Stimulated activated CD8-positive, alpha-beta memory T cell treated with anti-CD3 and anti-CD28 coated beads, Interleukin-4, amount 100 ng/mL, for 4 hours (primary cell): ENCODE measurements at places on chromosomes 6 and 20.

GRCh38 chr6:128249429-128249828, 271.0 kb downstream of the PTPRK start:
- no peak for DNase-seq

DNA sequence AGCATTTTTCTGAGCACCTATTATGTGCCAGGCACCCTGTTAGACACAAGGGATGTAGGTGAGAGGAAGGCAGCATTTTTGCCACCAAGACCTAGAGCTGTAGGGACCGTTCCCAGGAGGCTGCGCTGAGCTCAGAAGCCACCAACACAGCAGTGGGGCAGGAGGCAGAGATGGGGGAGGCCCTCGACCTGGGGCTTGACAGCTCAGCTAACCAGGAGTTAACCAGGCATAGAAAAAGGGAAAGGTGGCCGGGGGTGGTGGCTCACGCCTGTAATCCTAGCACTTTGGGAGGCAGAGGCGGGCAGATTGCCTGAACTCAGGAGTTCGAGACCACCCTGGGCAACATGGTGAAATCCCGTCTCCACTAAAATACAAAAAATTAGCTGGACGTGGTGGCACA, 29.5 kb downstream of the KIF25 start:
- DNase-seq: no peak

DNA sequence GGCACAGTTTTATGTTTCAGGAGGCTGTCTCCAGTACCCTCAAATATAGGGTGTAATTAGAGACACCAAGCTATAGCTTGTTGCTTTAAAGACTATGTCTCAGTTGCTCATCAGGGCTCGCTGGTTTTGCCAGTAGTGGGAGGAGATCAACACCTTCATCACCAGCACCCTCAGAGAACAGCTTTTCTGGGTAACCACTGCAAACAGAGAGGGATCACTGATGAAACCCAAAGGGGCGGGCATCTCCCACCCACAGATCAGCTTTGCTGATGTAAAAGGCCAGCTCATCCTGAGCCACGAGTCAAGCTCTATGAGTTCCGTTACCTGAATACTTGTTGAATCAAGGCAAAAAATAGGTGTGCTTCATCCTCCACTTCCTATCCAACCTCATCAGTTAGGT, 187.7 kb downstream of the AIG1 start:
- no peak for DNase-seq

- DNase-seq: no peak
These were observed 25.1 kb upstream of the TRIM26 start for GRCh38 chr6:30238178-30238795.

- no peak for DNase-seq
These were observed 644 bp downstream of the KIZ start for GRCh38 chr20:21126581-21126870.

GRCh38 chr6:98627129-98627775, 207.1 kb upstream of the POU3F2 start:
- no peak for DNase-seq

GRCh38 chr20:19760371-19760721, 2.3 kb downstream of the RIN2 start:
- DNase-seq: no peak

DNA sequence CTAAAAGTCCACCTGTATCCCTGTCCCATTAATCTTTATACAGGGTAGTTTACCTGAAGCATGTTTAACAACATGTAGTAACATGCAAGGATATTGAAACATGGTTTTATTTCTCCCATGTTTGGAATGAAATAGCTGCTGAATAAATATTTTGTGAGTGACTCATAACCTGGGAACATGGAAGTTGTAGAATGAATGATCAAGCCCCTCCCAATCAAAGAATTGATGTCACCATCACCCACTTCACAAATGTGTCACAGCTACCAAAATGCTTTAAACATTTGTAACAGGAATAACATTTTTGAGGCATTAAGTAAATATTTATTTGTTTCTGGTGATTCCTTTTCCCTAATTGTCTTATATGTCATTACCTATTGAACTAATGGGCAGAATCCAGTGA, 58.9 kb upstream of the TNFAIP3 start:
- DNase-seq: no peak

GRCh38 chr6:572596-573265, 84.2 kb downstream of the HUS1B start:
- no peak for DNase-seq

GRCh38 chr20:57900226-57900905, 190.6 kb upstream of the PMEPA1 start:
- DNase-seq: no peak

GRCh38 chr6:44270526-44271405, 516 bp downstream of the TMEM151B start:
- no peak for DNase-seq

GRCh38 chr6:136772685-136773472, 19.4 kb downstream of the MAP3K5 start:
- DNase-seq: no peak

DNA sequence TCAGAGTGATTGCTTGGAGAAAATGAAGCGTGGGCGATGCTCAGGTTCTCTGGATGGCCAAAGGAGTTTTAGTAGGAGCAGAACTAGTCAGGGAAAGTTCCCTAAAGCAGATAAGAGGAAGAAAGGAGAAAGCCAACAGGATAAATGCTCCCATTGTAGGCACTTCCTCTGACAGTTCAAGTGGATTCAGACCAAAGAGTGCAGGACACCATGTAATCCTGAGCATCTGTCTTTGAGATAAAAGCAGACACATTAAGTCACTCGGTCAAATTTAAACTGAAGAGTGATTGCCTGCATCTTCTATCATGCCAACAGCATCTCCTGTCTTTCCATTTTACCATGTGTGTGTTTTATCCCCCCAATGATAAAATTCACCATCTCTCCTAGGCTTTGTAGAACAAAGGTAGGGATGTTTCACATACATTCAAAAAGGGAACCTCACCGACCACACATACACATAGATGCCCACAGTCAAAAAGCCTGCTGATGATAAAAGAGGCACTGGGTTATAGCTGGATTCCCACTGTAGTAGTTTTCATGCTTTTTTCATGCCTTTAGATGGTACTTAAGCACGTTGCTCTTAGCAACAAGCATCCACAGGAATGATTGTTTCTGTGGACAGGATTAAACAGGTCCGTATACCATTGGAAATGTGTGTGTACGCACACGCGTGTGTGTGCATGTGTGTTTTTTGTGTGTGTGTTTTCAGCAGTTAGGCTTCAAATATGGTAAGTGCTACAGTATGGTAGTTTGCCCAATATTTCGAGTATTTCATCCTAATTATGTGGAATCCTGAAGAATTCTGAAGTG, 7.0 kb downstream of the GRIK2 start:
- no peak for DNase-seq

DNA sequence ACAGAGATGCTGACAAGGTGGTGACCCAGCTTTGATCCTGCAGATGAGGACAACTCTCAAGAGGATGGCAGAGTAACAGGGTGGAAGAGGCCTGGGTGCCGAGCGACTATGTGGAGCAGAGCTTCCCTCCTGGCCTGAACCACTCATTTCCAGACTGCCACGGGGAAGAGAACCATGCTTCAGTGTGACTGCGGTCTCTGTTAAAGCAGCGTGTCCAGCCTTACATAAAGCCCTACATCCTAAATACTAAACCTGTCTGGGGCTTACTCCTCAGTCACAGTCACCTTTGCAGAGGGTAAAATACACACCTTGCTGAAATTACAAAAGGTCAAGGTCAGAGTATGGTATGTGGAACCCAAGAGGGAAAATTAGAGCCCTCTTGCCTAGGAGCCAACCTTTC, 312.9 kb downstream of the CDC5L start:
- no peak for DNase-seq

DNA sequence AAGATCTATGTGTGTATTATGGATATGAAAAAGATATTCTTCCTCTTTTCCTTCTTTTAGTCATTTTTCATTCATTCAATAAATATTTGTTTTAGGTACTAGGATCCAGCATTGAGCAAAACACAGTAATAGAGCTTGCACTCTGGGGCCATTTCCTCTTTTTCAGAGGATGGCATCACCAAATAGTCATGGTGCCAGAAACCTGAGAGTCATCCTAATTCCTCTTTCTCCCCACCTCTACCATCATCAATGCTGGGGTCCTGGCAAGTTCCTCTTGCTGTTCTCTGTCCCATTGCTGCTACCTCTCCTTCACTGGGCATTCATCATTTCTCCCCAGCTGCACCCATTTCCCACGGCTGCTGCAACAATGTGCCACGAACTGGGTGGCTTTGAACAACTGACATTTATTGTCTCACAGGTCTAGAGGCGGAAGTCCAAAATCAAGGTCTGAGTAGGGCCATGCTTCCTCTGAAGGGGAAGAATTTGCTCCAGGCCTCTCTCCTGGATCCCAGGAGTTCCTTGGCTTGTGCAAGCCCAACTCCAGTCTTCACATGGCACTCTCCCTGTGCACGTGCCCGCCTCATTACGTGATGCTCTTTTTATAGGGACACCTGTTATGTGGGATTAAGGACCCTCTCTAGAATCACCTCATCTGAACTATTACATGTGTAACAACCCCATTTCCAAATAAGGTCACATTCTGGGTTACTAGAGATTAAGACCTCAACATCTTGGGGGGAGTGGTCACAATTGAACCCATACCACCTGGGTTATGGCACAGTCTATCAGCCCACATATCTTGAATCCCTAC, 9.5 kb upstream of the IGF2R start:
- no peak for DNase-seq

DNA sequence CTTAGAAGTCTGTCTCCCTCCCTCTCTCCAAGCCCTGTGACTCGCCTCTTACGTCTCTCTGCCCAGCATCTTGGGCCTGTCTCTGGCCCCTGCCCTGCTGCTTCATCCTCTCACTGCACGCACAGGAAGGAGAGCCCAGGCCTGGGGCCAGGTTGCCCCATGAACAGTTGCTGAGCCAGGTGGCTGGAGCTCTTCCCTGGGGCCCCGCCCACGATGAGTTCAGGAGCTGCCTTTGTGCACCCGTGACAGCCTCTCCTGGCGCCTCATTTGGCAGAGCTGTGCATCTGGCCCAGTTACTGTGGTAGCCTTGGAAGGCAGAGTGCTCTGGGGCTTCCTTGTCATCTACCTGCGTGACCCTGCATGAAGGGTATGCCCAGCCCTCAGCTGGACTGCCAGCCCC, 44.5 kb downstream of the SLC52A3 start:
- DNase-seq: no peak

DNA sequence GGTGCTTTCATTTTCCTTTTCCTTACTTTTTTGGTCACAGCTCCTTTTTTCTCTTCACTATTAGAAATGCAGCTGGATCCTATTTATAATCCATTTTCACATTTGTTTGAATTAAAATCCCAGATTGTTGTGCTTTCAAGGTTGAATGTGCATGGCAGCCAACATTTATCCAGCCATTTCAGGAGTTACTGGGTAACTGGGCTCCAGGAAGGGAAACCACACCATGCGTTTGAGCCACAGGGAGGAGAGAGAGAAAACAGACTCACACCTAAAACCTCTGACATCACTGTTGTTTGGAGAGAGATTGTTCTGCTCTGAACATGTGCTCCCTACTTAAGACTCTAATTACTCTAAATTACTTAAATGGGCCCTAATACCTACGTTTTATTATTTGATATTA, 173.4 kb downstream of the BMP2 start:
- DNase-seq: no peak

DNA sequence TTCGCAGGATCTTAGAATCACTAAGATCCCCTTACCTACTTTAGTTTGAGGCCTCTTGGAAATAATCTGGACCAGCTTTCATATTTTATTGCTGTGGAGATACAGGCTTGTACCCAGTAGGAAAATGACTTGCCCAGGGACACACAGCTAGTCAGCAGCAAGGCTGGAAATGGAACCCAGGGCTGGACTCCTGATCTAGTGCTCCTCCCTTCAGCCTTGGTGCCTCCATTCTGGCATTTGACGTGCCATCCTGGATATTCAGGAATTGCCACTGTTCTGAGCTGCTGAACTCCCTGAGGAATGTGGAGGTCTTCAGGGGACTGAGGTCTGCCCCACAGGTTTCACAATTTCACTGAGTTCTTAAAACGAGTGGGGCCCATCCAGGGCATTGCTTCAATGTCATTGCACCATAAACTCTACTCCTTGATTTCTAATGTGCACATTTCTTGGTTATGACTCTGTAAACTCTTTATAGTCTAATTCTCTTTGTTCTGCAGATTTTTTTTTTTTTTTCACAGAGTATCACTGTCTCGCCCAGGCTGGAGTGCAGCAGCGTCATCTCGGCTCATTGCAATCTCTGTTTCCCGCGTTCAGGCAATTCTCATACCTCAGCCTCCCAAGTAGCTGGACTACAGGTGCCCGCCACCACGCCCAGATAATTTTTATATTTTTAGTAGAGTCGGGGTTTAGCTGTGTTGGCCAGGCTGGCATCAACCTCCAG, 26.7 kb upstream of the CDKN1A start:
- no peak for DNase-seq

- DNase-seq: no peak
These were observed 84.0 kb downstream of the HFE start for GRCh38 chr6:26170951-26171841.

DNA sequence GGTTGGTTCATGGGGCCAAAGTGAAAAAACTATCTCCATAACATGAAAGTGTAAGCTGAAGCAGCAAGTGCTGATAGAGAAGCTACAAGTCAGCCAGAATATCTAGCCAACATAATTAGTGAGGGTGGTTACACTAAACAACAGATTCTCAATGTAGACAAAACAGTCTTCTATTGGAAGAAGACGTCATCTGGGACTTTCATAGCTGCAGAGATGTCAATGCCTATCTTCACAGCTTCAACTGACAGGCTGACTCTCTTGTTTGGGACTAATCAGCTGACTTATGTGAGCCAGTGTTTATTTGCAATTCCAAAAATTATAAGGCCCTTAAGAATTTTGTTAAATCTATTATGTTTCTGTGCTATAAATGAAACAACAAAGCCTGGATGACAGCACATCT, 63.2 kb downstream of the GMDS start:
- DNase-seq: no peak
